Effector CD8-positive, alpha-beta T cell (primary cell): ENCODE measurements at places on chromosomes 12 and 14.

GRCh38 chr12:17592472-17592871, 497.5 kb downstream of the RERGL start:
- no peak for DNase-seq

DNA sequence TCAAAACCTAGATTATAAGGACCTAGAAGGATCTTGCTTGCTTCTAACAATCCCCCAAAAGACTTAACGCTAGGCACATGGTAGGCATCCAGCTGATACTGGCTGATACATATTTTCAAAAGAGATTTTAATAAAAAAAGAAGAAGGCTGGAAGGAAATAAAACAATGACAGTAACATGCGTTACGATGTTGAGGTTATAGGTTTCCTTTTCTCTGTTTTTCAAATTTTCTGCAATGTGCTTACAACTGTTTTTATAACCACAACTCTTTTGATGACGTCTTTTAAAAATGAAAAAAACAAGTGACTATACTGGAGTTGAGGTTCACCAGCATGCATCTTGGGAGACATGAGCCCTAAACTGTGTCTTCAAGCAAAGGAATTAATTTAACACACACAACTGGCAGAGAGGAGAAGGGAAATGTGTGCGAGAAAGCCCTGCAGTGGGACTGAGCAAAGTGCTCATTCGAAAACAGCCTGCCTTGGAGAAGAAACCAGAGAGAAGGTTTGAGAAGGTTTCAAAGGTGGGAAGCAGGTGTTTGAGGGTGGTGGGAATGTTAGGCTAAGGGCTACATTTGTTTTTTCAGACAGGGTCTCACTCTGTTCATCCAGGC, 80.4 kb downstream of the DUSP16 start:
- DNase-seq: no peak

- DNase-seq: no peak
Observed at GRCh38 chr14:33163600-33163999, 224.9 kb downstream of the NPAS3 start.

DNA sequence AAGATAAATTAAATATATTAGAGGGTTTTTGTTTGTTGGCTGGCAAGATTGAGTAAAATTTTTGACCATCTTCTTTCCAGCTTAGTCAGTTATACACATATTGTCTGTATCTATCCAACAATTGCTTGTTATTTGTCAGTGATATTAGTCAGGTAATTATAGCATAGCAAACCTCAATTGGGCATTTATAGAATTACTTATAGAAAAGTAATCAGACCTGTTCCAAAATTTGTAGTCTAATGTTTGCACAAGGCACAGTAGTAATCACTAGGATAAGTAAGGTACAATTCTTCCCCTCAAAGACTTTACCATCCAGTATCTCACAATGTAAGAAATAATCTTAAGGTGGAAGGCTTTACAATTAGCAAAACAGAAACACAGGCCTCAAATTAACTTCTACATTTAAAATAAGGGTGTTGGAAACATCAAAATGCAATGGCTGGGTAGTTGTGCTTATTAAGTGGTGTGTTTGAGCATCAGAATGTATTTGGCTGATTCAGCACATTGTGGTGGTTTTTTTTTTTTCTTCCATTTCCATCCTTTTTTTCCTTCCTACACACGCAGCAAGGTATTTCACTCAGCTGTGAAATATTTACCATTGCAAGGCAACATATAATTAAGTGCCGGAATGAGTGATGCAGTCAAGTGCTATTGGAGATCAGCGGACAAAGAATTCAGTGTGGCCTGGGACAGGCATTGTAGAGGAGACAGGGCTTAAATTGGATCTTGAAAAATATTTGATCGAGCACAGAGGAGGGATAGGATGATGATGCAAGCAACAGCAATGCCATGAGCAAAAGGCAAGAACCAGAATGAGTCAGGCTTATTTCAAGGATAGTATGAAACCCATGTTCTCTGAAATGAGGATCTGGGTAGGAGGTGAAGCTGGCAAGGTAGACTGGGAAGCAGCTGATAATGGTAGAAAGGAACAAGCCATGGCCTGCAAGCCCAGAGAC, 178.2 kb downstream of the AKAP6 start:
- DNase-seq: no peak
